CD4-positive, alpha-beta T cell treated with Interleukin-17A for 4 hours (primary cell): ENCODE measurements at places on chromosomes 16 and 17.

- DNase-seq = no peak
These were observed 7.8 kb upstream of the IRF8 start for GRCh38 chr16:85891033-85891775.

GRCh38 chr17:66549731-66550207 lies 247.4 kb downstream of the PRKCA start:
- no peak for DNase-seq

DNA sequence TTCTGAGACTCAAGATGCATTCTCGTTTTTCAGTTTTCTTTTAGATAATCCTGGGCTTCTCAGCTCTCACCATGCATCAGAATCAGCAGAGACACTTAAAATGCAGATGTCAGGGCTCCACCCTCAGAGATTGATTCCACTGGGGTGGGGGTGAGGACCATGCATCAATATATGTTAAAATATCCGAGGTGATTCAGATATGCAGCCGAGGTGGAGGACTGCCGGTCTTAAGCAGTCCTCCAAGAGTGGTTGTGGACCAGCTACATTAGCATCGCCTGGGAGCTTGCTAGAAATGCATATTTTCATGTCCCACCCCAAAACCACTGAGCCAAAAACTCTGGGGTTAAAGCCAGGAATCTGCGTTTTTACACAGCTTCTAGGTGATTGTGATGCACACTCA lies 501.3 kb downstream of the CDH13 start:
- no peak for DNase-seq

GRCh38 chr17:13154930-13155329 lies 137.1 kb upstream of the ELAC2 start:
- no peak for DNase-seq

DNA sequence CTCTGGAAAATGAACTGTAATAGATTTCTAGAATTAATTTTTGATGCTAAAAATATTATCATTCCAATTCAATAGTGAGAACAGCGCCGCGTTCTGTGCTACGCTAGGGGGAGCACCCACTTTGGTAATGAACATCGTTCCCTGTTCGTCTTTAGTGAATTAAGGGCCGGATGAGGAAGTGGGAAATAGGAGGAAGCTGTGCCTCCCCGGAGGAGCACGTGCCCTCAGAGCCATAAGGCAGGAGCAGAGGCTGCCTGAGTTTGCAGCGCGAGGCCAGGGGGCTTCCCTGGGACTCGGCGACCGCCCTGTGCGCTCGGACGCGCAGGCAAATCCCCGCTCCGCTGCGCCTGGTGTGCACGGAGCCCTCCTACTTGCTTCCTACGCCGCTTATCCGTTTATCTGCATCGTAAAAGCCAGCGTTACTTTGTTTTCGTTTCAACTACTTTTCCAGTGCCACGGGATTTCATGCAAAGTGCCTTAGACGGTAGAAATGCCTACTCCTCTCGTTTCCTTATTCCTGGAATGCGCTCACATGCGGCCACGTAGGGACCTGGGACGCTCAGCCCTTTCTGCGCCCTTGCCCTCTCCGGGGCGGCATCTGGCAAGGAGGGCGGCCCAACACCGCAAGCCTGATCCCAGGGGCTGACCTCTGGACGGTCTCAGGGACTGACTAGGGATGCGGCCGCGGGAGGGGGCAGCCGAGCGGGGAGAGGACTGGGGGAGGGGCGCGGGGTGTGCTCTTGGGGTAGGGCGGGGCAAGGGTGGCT lies 76.4 kb downstream of the KCNJ12 start:
- peak; percentile 61 for DNase-seq

DNA sequence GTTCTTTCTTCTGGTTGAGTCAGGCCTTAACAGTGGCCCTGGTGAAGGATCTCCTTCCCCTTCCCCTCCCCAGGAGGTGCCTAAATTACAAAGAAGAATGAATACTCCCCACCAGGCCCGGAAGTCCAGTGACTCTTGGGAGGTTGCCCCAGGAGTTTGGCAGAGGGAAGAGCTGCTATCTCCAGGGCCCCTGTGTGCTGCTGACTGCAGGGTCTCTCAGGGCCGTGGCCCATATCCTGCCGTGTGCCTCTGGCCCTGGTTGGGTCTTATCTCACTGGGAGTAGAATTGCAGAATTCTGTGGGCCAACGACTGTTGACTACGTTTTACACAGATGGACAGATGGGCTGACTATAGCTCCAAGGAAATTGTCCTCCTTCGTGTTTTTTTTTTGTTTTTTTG lies 28.0 kb downstream of the AKAP1 start:
- no peak for DNase-seq

GRCh38 chr17:13583996-13584700 lies 17.6 kb downstream of the HS3ST3A1 start:
- DNase-seq = no peak

GRCh38 chr16:70573451-70574121 lies 50.0 kb downstream of the SF3B3 start:
- no peak for DNase-seq

DNA sequence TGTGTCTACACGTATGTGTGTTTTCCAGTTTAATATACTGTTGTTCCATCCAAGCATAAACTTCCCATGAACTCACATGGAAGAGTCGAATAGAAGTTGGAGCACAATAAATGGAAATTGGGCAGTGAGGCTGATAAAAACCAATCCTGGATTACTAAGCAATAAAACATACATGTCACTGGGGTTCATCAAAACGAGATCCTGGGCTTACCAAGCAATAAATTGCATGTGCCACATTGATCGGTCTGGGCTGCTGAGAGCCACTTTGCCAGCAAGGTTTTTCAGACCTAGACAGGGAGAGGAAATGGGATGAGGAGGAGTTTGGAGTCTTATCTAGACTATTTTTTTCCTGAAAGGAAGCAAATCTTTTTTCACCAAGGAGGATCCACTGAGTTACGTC lies 322.3 kb upstream of the C16orf82 start:
- DNase-seq = no peak

DNA sequence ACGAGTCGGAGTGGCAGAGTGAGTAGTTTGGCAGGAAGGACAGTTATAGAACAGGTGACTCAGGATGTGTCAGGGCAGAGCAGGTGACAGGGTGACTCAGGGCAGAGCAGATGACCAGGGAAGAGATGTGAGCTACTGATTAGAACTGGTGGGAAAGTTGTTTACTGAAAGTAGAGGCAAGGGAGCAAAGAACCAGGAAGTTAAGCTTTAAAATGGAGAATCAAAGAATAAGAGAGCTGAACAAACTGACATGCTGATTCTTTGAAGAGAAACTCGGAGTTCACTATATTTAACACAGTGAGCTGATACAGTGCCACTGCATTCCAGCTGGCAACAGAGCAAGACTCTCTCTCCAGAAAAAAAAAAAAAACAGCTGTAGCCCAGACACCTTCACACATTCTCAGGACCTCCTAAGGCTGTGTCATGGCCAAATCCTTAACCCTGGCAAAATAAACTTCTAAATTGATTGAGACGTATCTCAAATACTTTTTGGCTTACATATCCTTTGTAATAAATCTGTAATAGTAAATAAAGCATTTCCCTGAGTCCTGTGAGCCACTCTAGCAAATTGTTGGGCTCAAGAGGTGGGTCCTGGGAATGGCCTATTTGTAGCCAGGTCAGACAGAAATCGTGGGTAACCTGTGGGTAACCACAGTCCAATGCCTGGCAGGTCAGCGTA lies 12.3 kb upstream of the UBE2I start:
- no peak for DNase-seq

- peak; percentile 81 for DNase-seq
These were observed 27.1 kb upstream of the CRYBA1 start for GRCh38 chr17:29219378-29220047.

DNA sequence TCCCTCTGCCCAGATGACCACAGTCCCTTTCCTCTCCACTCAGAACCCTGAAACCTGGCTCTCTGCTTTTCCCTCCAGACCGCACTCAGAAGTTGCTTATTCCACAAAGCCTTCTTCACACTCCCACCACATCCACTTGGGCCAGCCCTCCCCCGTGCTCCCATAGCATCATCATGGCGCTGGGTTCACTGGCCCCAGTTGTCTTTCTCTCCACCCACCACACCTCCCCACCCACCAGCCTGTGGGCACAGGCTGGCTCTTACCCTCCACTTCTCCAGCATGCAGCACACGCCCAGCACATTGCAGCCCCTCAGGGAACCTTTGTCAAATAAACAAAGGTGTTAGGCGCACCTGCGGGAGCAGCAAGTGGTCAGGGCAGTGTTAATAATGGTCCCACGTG lies 130.0 kb downstream of the KATNIP start:
- no peak for DNase-seq

DNA sequence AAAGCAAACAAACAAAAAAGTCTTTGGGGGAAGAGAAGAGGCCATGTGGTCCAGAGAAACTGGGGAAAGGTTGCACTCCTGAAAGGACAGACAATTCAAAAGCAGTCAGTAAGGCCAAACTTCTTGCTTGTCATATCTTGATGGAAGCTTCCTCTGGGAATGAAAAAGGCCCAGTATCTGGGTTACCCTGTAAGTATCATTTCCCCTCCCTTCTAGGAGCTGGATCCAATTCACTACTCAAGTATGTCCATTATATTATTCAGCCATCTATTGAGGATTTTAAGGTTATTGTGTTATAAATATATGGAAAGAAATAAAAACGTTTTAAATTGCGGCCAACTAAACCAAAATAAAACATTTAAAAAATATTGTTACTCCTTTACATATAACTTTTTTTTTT lies 26.0 kb upstream of the MON1B start:
- no peak for DNase-seq

DNA sequence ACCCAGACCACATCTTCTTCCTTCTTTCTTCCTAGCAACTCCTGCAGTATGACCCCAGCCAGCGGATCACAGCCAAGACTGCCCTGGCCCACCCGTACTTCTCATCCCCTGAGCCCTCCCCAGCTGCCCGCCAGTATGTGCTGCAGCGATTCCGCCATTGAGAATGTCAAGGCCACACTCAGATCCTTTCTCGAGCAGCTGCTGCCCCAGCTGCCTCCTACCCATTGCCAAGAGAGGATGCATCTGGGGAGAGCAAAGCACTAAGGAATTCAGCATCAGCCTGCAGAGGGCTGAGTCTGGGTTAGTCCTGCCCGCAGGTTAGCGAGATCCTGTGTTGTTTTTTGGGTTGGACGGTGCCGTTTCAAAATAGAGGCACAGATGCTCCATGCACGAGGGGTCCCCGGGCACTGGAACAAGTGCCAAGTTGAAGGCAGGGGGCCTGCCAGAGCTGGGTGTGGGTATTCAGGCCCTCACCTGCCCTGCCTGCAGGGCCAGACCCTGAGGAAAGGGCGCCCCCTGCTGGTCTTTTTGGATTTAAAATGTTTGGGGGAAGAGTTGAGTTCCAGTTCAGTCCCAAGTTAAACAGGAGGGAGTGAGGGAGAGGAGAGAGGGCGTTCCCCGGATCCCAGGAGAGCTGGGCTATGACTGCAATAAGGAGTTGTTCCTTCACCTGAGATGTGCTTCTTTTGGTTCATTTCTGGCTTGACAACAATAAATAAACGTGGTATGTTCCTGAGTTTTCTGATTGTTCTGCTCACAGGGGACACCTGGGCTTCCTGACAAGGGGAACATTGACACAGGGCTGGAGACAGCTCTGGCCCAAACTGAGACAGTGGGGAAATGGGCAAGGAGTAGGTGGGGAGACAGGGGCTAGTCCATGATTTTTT lies 4.9 kb downstream of the CDK3 start:
- DNase-seq = peak; percentile 90

DNA sequence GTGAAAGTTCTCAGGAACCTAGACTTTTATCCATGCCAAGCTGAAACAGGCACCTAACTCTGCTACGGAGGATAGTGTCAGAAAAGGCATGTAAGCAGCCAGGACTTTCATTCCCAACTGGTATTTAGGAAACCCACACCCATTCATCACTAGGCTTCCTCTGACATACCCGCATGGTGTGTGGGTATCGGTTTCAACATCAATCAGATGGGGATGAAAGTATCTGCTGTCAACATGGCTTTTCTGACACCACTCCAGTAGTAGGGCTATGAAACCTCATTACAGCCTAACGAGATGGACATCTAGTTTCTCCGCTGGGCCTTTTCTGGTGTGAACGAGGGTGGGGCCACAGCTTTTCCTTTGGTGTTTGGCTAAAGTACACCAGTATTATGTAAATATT lies 1178.3 kb downstream of the CDH11 start:
- no peak for DNase-seq

DNA sequence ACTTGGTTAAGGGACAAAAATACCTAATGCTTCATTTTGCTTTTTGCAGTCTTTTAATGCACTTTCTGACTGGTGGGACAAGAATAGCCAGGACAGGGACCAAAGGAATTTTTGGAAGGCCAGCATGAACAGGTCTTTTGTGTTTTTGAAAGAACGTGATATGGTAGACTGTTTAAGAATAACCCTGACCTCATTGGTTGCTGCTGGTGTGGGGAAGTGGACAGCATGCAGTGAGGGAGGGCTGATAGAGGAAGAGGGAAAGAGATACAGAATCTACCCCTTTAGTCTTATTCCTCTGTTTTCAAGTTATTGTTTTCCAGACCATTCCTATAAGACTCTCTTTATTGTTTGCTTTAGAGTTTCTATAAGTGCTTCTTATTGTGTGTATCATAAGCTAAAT lies 816.2 kb downstream of the CDH11 start:
- no peak for DNase-seq

DNA sequence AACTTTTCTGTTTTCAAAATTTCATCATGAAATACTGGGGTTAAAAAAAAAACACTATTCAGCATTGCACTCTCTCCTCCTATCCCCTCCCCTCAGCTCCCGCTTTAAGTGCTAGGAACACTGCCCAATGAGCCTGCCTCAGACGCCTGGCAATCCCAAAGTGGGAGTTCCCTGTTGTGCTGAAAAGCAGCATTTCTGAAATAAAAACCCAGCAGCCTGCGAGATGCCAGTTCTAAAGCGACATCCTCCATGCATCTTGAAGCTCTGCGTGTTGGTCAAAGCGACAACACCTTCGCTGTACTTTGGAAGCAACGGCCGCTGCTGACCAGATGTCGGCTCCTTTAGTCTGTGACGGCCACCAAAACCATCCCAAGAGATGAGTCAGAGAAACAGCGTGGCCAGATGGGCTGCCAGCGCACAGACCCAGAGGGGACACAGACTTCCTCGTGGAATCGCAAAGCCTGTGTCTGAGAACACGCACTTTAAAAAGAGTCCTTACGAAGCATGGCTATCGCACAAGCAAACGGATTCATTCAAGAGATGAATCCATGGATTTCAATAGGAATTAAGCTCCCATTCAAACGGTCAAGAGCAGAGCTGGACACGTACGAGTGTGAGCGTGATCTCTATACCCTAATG lies 32.8 kb downstream of the FBXO31 start:
- no peak for DNase-seq

GRCh38 chr16:11611871-11612664 lies 25.3 kb upstream of the LITAF start:
- DNase-seq = no peak

- DNase-seq = no peak
These were observed 2.2 kb downstream of the CARMIL2 start for GRCh38 chr16:67647111-67647651.
